ENCODE measurements at places on chromosomes 16 and 17.

DNA sequence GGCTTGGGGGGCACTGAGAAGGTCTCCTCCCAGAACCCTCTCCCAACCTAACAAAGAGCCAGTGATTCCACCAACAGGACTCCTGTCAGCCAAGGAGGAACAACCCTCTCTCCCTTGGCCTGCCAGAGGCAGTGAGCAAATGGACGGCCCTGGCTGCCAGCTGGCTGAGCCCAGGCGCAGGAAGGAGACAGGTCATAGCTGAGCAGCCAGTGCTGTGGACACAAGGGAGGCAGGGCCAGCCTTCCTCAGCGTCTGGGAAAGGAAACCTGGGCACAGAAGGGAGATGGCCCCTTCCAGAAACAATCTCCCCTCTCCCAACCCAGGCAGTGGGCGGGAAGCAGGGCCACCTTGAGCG is 2.1 kb downstream of the MPO start:
- DNase-seq: peak; percentile 4

- DNase-seq: no peak
These were observed 34.5 kb downstream of the LITAFD start for GRCh38 chr16:8916541-8917225.

DNA sequence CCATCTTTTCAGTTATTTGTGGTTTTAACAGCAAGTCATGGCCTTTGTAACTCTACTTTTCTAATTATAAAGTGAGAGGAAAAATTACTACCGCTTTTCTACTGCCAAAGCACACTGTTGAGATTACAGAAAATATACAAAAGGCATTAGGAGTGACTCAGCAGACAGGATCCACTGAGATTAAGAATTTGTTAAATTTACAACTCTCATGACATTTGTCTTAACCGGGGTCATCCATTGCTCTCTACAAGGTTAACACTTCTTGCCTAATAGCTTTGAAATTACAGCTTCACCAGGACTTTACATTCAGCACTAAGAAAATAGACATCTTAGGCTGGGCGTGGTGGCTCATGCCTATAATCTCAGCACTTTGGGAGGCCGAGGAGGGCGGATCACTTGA is 93.4 kb downstream of the SSH2 start:
- no peak for DNase-seq

DNA sequence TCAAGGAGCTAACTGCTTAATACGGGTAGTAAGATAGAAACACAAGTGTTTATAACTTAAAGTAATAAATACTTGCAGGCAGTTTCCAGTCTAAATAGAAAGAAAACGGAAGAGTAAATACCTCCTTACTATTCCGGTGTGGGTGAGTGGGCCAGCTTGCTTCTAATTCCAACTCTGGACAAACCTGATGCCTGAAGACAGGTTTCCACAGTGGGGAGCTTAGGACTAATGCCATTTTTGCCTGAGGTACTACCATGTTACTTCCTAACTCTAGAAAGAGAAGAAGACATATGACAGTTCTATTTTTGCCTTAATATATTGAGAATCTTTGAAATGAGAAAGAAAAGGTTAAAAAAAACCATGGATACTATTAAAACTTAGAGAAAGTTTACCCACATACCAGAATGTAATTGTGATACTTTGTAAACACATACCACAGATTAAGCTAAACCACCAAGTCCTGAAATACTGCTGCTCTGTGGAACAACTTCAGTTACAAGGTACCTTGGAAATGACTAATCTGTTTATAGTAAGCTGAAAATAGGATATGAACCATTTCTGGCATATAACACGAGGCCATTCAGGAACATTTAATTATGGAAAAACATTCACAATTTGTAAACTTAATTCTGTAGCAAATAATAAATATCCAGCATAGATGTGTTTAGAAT is 70.2 kb downstream of the ZZEF1 start:
- no peak for DNase-seq

DNA sequence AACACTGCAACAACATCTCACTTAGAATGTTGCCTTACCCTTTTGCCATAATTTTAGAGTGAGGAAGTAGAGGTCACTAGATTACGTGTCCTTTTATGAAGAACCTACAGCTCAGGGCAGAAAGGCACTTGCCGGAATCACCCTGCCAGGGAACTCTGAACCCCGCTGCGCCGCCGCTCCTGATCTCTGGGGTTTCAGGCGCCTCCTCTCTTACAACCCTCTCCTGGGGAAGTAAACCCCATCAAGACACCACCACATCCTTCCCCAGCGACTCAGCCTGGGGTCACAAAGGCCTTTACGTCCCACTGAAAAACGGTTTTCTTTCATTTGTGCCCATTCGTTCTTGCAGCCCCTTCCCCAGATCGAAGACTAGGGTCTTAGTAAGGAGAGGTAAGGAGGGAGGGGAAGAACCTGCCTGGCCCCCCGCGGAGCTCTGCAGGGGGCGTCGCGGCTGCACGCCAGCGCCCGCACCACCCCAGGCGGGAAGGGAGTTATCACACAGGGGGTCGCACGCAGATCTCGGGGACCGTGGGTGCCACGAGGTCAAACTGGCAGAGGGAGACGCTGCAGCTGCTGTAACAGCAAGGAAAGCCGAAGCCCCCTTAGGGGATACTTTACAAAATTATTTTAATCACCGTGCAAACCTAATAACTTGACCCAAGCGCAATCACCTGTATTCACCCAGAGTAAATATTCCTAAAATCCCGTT is 1.0 kb upstream of the HLF start:
- no peak for DNase-seq

DNA sequence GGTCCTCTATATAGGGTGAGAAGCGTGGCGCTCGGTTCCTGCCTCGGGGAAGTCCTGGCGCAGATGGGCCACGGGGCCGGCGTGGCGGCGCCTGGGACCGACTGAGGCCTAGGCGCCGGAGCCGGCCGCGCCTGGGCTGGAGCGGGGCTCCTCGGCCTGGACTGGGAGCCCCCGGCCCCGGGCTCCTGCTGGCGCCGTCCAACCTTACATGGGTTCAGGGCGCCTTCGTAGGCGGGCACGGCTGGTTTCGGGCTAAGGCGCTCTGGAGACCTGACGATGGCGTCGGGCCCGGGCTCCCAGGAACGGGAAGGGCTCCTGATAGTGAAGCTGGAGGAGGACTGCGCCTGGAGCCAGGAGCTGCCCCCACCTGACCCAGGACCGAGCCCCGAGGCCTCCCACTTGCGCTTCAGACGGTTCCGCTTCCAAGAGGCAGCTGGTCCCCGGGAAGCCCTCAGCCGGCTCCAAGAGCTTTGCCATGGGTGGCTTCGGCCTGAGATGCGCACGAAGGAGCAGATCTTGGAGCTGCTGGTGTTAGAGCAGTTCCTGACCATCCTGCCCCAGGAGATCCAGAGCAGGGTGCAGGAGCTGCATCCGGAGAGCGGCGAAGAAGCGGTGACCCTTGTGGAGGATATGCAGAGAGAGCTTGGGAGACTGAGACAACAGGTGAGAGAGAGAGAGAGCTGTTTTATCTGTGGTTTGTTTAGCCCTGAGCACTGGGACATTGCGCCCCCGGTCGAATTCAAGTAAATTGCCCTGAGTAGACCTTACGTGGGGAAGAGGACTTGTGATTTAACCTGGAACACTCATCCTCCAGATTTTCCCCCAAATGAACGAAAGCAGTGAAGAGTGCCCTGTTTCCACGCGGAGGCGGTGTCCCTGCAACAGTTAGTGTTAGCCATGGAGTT is 504 bp downstream of the ZNF263 start:
- no peak for DNase-seq

- DNase-seq: no peak
These were observed 5.1 kb downstream of the RAB37 start for GRCh38 chr17:74742153-74742515.

DNA sequence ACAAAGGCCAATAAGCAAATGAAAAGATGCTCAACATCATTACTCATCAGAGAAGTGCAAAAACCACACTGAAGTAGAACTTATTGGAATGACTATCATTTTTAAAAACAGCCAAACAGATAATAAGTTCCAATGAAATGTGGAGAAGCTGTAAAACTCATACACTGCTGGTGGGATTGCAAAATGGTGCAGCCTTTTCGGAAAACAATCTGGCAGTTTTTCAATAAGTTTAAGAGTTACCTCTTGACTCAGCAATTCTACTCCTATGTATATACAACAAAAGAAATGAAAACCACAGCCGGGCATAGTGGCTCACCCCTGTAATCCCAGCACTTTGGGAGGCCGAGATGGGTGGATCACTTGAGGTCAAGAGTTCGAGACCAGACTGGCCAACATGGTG is 49.3 kb downstream of the AKAP10 start:
- DNase-seq: no peak

- DNase-seq: no peak
These were observed 8.5 kb downstream of the EFCAB13 start for GRCh38 chr17:47332287-47332686.

GRCh38 chr17:75511610-75512575 is 3.4 kb downstream of the CASKIN2 start:
- no peak for DNase-seq

DNA sequence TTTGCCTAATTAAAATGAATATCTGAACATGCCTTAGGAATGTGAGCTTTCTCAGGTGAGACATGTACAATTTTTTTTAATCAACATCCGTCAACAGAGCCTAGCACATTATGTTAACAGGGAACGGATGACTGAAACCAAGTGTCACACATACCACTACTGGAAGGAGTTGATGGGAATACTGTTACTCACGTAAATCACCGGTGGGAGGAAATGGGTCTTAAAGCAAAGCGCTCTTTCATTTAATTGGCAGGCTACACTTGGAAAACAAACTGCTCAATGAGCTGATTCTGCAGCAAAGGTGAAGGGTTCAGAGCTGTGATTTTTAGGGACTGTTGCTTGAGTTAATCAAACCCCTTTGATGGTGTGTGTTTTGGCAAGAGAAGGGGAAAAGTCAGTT is 4.8 kb downstream of the CPPED1 start:
- DNase-seq: no peak

DNA sequence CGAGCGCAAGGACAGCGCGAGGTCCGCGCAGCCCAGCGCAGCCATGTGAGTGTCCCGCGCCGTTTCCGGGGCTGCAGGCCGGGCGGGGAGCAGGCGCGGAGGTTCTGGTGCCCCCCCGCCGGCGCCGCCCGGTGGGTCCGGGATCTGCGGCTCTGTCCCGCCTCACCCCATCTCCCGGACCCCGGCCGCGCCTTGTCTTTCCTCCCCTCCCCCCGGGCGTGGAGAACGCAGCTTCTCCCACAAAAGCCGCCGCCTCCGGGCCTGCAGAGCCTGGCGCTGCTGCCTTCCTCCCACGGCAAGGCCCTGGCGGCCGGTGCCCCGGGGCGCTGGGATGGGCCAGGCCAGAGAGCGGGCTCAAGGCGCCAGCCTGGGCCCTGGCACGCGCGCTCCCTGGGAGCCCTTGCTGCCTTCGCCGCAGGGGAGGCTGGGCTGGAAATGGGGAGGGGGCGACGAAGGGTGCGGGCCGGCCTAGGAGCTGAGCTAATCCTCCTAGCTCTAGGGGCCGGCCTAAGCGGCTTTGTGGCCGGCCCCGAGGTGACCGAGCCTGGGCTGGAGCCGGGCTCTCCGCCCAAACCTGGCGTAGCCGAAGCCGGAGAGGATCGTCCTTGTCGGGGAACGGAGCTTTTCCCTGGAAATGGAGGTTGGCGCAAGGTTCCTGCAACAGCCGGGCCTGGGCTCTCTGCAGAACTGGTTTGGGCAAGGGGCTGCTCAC is 397 bp downstream of the RIPOR1 start:
- DNase-seq: peak; percentile 48

GRCh38 chr17:81926451-81927151 is 934 bp downstream of the MAFG start:
- DNase-seq: peak; percentile 66

DNA sequence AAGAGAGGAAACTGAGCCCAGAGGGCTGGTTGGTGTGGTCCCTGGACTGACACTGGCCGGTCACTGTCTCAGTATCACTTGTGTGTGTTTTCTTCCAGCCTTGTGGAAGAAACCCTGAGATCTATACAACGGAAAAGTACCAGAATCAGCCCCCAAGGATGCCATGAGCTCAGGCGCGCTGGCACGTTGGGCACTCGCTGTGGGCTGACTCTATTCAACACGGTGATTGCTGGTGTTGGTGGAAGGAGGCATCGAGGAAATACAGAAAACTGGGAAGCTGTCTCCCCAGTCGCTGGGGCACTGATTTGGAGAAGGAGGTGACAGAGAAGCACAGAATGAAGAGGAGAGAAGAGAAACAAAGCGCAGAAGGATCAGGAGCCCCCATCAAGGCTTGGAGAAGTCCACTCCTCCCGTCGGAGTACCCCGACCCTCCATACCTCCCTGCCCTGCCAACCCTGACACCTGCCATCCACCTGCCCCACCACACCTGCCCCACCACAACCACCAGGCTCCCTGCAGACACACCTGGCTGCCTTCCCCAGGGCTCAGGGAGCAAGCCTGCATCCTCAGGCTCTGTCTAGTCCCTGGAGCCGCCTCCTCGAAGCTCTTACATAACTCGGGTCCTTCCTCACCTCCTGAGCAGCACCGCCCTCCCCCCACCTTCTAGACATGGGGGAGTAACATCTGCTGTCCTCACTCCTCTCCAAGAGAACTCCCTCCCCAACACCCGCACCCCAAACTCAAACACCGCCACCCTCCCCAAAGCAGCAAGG is 66.5 kb downstream of the RBFOX3 start:
- DNase-seq: no peak

GRCh38 chr17:47009759-47010594 is 30.9 kb upstream of the RPRML start:
- no peak for DNase-seq

- no peak for DNase-seq
These were observed 123.1 kb upstream of the MAF start for GRCh38 chr16:79723583-79724168.

DNA sequence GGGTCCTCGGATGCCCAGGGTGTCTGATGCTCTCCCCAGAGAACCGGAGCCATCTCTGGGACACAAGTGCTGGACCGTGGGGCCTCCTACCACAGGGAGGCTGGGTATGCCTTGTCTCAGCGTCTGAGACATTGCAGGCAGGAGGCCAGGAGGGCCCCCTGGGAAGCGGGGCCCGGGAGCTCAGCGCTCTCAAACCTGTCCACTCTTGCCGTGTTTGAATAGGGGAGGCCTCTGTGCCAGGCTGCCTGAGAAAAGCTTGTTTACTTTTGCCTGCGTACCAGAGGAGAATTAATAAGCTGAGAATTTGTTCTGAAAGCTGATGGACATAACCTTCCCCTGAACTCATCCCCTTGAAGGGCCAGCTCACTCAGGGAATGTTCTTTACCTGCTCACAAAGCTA is 163.8 kb downstream of the NTN1 start:
- no peak for DNase-seq
